Liver (tissue), 10 donors: ENCODE measurements at places on chromosomes 7 and 10. TPM values are rescaled to one million over a fixed set of nuclear protein-coding genes. Genes with fewer than 3 reads are reported as not detected.

CCDC201 gene
- not detected for polyA plus RNA-seq

SYT15B gene
- polyA plus RNA-seq = 0.58 TPM

FAM25A gene
- polyA plus RNA-seq = not detected

HMX2 gene
- polyA plus RNA-seq = not detected

AKR1B1 gene
- polyA plus RNA-seq = 11.3 TPM

CDHR1 gene
- polyA plus RNA-seq = 0.07 TPM

CYP2C18 gene
- polyA plus RNA-seq = 30.9 TPM

INMT gene
- 41.0 TPM for polyA plus RNA-seq

VAX1 gene
- polyA plus RNA-seq = not detected

DNAJC12 gene
- polyA plus RNA-seq = 29.8 TPM

GJD4 gene
- not detected for polyA plus RNA-seq

EPHB6 gene
- 4.3 TPM for polyA plus RNA-seq

ADAMTS14 gene
- 0.14 TPM for polyA plus RNA-seq

KCNH2 gene
- not detected for polyA plus RNA-seq

FOXI2 gene
- polyA plus RNA-seq = not detected

TECPR1 gene
- 3.3 TPM for polyA plus RNA-seq

IGFBP1 gene
- 97.9 TPM for polyA plus RNA-seq

TAS2R3 gene
- polyA plus RNA-seq = not detected

SAP25 gene
- polyA plus RNA-seq = 0.56 TPM

SPDYE16 gene
- polyA plus RNA-seq = 0.50 TPM

LEP gene
- polyA plus RNA-seq = not detected

CREB5 gene
- 0.64 TPM for polyA plus RNA-seq

ITGA8 gene
- polyA plus RNA-seq = 0.06 TPM

MUC3A gene
- polyA plus RNA-seq = 0.95 TPM

GPR15LG gene
- not detected for polyA plus RNA-seq

OPALIN gene
- polyA plus RNA-seq = not detected

LIPM gene
- polyA plus RNA-seq = not detected

FZD8 gene
- polyA plus RNA-seq = 0.25 TPM

CPXM2 gene
- 0.21 TPM for polyA plus RNA-seq

ZNF804B gene
- not detected for polyA plus RNA-seq

KCP gene
- not detected for polyA plus RNA-seq

OR2A5 gene
- polyA plus RNA-seq = not detected

AGR3 gene
- polyA plus RNA-seq = not detected

TUBB8 gene
- polyA plus RNA-seq = not detected

C10orf53 gene
- polyA plus RNA-seq = not detected

ZNF438 gene
- 2.0 TPM for polyA plus RNA-seq

PARP12 gene
- 13.3 TPM for polyA plus RNA-seq

WASHC2C gene
- 7.8 TPM for polyA plus RNA-seq

PON1 gene
- 1,101 TPM for polyA plus RNA-seq

GAD2 gene
- polyA plus RNA-seq = not detected

TMEM176A gene
- polyA plus RNA-seq = 675 TPM

HPSE2 gene
- polyA plus RNA-seq = not detected

EBF3 gene
- 0.02 TPM for polyA plus RNA-seq

SCIN gene
- not detected for polyA plus RNA-seq

CAMK1D gene
- 5.2 TPM for polyA plus RNA-seq

RNF32 gene
- polyA plus RNA-seq = 0.72 TPM

SUN3 gene
- polyA plus RNA-seq = not detected
